Keratinocyte (primary cell): ENCODE measurements at places on chromosomes 3 and 15. TPM values are rescaled to one million over a fixed set of nuclear protein-coding genes. Genes with fewer than 3 reads are reported as not detected.

FEZF2 gene
- not detected in 3 replicates for polyA plus RNA-seq

AGBL1 gene
- not detected in 3 replicates for polyA plus RNA-seq

NIPA2 gene
- polyA plus RNA-seq, result 52.7 to 81.2 TPM (median 64.6 TPM) in 3 replicates

HACL1 gene
- 17.1 to 23.1 TPM (median 22.9 TPM) in 3 replicates for polyA plus RNA-seq

ARRDC4 gene
- polyA plus RNA-seq, result 21.0 to 34.6 TPM (median 23.1 TPM) in 3 replicates

ATRIP gene
- 8.6 to 9.7 TPM (median 9.1 TPM) in 3 replicates for polyA plus RNA-seq

EPM2AIP1 gene
- 3.8 to 5.5 TPM (median 5.2 TPM) in 3 replicates for polyA plus RNA-seq

COL6A6 gene
- not detected in 3 replicates for polyA plus RNA-seq

SMCO1 gene
- polyA plus RNA-seq, result not detected in 3 replicates

CPEB1 gene
- polyA plus RNA-seq, result 0.09 to 0.18 TPM (median 0.16 TPM) in 3 replicates

DNA sequence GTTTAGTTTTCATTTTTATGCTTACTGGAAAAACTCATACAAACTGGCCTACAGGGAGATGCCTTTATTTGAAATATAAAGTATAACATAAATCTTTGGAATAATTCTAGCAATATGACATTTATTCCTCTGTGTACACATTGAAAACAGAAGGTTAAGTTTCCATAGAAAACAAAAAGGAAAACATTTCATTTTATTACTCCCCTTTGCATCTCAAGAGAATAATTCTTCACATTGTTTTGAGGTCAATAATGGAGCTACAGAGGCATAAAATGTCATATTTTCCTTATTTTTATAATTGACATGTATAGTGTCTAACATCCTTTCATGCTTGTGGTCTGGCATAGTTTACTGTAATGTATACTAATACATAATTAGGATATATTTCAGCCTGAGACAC, 187.6 kb upstream of the AGTR1 start:
- no peaks in the 10 kb centered on the region for H3K27me3 ChIP-seq
- DNase-seq, result no peak
- H3K27ac ChIP-seq, result no peak overlapping the region
- no peak overlapping the region for H3K4me3 ChIP-seq

DNA sequence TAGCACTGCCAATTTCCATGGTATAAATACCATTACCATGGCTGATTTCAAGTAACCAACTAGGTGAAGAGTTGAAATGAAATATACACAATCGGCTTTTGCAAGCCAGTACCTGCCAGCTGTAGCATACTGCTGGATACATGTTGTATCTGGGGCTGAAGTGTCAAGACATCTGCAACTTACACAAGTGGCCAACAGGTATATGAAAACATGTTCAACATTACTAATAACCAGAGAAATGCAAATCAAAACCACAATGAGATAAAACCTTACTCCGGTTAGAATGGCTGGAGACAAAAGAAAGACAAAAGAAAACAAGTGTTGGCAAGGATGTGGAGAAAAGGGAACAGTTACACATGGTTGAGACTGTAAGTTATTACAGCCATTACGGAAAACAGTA, 11.6 kb downstream of the ATOSA start:
- H3K36me3 ChIP-seq, result peaks cover 7% of the 10 kb centered on the region
- H3K27me3 ChIP-seq, result no peaks in the 10 kb centered on the region
- no peak overlapping the region for H3K4me3 ChIP-seq
- no peak overlapping the region for H3K27ac ChIP-seq
- peak; percentile 56 for DNase-seq

DNA sequence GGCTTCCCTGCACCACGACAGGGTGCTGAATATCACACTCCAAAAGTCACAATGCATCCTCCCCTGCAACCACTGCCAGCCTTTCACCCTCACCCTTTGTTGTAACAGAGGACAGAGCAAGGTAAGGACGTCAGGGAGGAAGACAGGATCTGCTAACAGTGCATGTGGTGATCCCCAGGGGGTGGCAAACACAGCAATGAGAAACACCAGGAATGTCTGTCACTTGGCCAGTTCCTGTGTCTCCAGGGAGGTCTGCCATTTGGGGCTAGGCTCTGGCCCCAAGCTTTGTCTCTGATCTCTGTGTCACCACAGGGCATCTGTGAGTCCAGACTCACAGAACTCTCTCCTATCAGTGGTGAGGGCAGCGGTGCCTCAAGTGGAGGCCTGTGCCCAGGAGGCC, 54.3 kb upstream of the SLC24A5 start:
- no peaks in the 10 kb centered on the region for H3K4me1 ChIP-seq
- no peak overlapping the region for H3K27ac ChIP-seq
- H3K36me3 ChIP-seq, result no peaks in the 10 kb centered on the region
- DNase-seq, result no peak
- H3K4me3 ChIP-seq, result no peak overlapping the region
- no peaks in the 10 kb centered on the region for H3K27me3 ChIP-seq

DNA sequence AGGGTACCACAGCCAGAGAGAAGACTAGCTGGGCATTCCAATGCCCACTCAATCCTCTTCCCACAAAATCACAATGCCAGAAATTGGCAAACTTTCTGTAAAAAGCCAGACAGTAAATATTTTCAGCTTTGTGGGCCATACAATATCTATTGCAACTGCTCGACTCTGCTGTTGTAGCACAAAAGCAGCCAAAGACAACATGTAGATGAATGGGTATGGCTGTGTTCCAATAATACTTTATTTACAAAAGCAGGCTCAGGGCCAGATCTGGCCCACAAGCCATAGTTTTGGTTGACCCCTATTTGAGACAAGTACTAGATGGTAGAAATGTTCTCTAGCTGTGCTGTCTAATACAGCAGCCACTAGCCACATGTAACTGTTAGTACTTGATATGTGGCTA, 330.9 kb downstream of the ERC2 start:
- no peak overlapping the region for H3K27ac ChIP-seq
- no peak overlapping the region for H3K4me3 ChIP-seq
- H3K36me3 ChIP-seq, result no peaks in the 10 kb centered on the region
- H3K4me1 ChIP-seq, result peaks cover 12% of the 10 kb centered on the region
- DNase-seq, result no peak
- no peaks in the 10 kb centered on the region for H3K27me3 ChIP-seq

DNA sequence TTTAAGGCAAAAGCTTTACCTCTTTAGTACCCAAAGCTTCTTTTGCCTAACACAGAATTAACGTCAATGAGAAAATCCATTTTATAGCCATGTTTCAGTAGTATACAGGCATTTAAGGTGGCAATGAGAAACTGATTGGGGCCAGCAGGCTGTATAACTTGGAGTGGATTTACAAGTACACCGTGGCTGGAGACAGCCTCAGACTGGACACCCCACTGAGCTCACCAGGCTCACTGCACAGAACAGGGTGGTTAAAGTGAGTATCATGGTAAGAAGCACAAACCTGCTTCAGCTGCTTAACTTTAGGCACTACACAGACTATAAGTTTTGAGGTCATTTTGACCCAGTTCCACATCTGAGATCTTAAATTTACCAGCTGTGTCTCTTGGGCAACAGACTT, 8.9 kb downstream of the CPOX start:
- H3K27me3 ChIP-seq, result no peaks in the 10 kb centered on the region
- DNase-seq, result no peak
- peaks cover 3% of the 10 kb centered on the region for H3K36me3 ChIP-seq
- no peak overlapping the region for H3K4me3 ChIP-seq
- H3K27ac ChIP-seq, result no peak overlapping the region

- no peaks in the 10 kb centered on the region for H3K36me3 ChIP-seq
- peaks cover 19% of the 10 kb centered on the region for H3K4me1 ChIP-seq
- H3K27ac ChIP-seq, result no peak overlapping the region
Measured at GRCh38 chr3:43584043-43584826, 37.6 kb downstream of the ANO10 start.
